ENCODE measurements at places on chromosomes 13 and 19. TPM values are rescaled to one million over a fixed set of nuclear protein-coding genes. Genes with fewer than 3 reads are reported as not detected.

GRCh38 chr13:94959626-94960025, 247.3 kb upstream of the SOX21 start:
- no peaks in the 10 kb centered on the region for H3K4me1 ChIP-seq
- no peak overlapping the region for H3K27ac ChIP-seq
- H3K27me3 ChIP-seq, result no peaks in the 10 kb centered on the region
- DNase-seq, result no peak
- no peaks in the 10 kb centered on the region for H3K36me3 ChIP-seq

GRCh38 chr13:68439817-68440216, 1209.7 kb upstream of the PCDH9 start:
- H3K4me3 ChIP-seq, result no peak overlapping the region
- no peak overlapping the region for H3K27ac ChIP-seq
- H3K27me3 ChIP-seq, result no peaks in the 10 kb centered on the region
- DNase-seq, result no peak
- no peaks in the 10 kb centered on the region for H3K36me3 ChIP-seq

The RXFP2 gene
- not detected for total RNA-seq

DNA sequence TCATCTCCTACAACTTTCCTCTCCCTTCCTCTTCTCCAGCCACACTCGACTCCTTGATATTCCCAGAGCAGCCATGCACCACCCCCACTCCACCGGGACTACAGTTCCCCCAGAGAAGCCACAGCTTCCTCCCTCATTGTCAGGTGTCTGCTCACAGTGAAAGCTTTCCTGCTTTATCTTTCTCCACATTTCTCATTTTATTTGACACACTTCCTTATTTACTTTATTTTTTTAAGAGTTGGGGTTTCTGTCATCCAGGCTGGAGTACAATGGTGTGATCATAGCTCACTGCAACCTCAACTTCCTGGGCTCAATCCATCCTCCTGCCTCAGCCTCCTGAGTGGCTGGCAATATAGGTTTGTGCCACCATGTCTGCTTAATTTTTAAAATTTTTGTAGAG, 464.6 kb downstream of the MYO16 start:
- no peaks in the 10 kb centered on the region for H3K27me3 ChIP-seq
- DNase-seq, result no peak
- H3K27ac ChIP-seq, result no peak overlapping the region
- no peak overlapping the region for H3K4me3 ChIP-seq
- H3K36me3 ChIP-seq, result no peaks in the 10 kb centered on the region

DNA sequence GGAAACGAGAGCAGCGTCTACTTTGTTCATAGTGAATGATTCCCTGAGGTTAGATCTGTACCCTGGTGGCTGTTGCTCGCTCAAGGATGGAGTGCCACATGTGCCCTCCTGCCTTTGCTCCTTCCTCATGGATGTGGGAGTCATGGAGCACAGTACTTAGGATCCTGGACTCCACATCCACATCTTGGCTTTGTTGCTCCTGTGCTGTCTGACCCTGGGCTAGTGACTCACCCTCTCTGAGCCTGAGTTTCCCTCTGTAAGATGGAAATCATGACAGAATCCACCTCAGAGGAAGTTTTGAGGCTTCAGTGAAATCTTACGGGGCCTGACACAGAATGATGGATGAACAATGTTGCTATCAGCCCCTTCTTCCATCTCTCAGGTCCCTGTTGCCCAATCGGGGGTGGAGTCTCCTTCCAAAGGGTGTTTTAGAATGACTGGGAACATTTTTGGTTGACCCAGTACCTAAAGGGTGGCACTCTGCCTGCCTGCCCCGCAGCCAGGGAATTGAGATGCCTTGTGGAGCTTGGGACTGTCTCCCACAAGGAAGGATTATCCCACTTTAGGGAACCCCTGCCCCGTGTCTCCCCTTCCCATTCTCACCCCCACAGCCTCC, 9.8 kb upstream of the TIMM50 start:
- peaks cover 11% of the 10 kb centered on the region for H3K36me3 ChIP-seq
- no peak overlapping the region for H3K27ac ChIP-seq
- no peak overlapping the region for H3K4me3 ChIP-seq
- DNase-seq, result no peak

- no peaks in the 10 kb centered on the region for H3K4me1 ChIP-seq
- no peaks in the 10 kb centered on the region for H3K36me3 ChIP-seq
- H3K4me3 ChIP-seq, result no peak overlapping the region
- no peak overlapping the region for H3K27ac ChIP-seq
- DNase-seq, result no peak
- H3K27me3 ChIP-seq, result no peaks in the 10 kb centered on the region
These were observed 4.2 kb downstream of the SLC7A9 start for GRCh38 chr19:32865326-32865725.

The OXGR1 gene
- total RNA-seq, result 0.18 TPM

GRCh38 chr19:40460185-40460584, 5.4 kb downstream of the BLVRB start:
- no peak for DNase-seq
- H3K27me3 ChIP-seq, result no peaks in the 10 kb centered on the region
- no peak overlapping the region for H3K4me3 ChIP-seq
- no peak overlapping the region for H3K27ac ChIP-seq
- H3K36me3 ChIP-seq, result no peaks in the 10 kb centered on the region

DNA sequence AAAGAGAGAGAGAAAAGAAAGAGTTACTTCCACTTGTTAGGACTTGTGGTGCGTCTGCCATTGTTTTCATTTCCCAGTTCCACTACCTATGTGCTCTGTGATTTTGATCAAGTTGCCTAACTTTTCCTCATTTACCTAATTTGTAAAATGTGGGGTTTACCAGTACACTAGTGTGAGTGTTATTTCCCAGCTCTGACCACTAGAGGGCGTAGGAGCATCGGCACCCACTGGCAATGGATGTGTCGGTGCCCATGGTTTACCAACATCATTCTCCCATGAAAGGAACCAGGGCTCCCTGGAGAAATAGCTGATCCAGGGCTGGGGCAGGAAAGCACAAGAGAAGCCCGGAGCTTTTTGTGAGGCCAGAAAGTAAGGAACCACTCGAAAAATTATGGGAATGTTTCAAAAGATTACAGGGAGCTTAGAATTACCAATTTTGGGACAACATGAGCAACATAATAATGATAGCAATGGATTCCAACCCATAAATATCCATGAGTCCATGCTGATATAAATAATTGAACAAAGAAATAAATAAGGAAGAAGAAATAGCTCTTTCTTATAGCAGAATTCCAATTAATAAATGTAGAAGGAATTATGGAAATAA, 15.1 kb upstream of the CEACAM4 start:
- H3K4me3 ChIP-seq, result no peak overlapping the region
- no peaks in the 10 kb centered on the region for H3K27me3 ChIP-seq
- H3K36me3 ChIP-seq, result no peaks in the 10 kb centered on the region
- H3K4me1 ChIP-seq, result no peaks in the 10 kb centered on the region

The KIR2DL4 gene
- total RNA-seq, result not detected

Measured in pancreas (tissue), 10 donors.